ENCODE measurements at places on chromosomes 1 and 21. TPM values are rescaled to one million over a fixed set of nuclear protein-coding genes. Genes with fewer than 3 reads are reported as not detected.

Gene RBM8A
- total RNA-seq = 74.2 TPM

- DNase-seq = no peak
Observed at GRCh38 chr1:198467342-198467741, 73.1 kb downstream of the ATP6V1G3 start.

GRCh38 chr1:64932962-64933295, 33.4 kb downstream of the JAK1 start:
- DNase-seq = no peak

DNA sequence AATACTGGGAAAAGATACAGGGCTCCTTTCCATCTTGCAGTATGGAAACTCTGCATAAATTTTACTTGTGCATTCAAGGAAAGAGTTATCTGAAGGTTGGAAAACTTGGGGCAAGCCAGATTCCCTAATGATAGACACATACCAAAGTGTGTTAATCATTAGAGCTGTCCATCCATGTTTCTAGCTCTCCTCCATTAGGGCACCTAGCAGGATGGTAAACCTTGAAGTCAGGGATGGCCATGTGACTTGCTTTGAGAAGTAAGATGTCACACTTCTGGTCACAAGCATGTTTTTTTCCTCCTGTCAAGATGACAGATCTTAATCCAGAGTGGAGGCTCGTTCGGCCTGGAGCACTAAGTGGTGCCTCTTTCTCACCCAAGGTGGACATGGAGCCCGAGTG, 241.9 kb upstream of the RUNX1 start:
- no peak for DNase-seq
